Diencephalon (tissue), 1 donor: ENCODE measurements at places on chromosomes 11 and 22. TPM values are rescaled to one million over a fixed set of nuclear protein-coding genes. Genes with fewer than 3 reads are reported as not detected.

The C11orf42 gene
- total RNA-seq, result not detected

The CRYBA4 gene
- not detected for total RNA-seq

The PTGDR2 gene
- 1.8 TPM for total RNA-seq

The ARHGAP8 gene
- 1.4 TPM for total RNA-seq

The ADM2 gene
- total RNA-seq, result not detected

The ANO5 gene
- 35.5 TPM for total RNA-seq

The UPK3A gene
- not detected for total RNA-seq

The OR5A1 gene
- not detected for total RNA-seq

The MPEG1 gene
- 3.0 TPM for total RNA-seq

The SEZ6L gene
- 181 TPM for total RNA-seq

The TCN2 gene
- 22.6 TPM for total RNA-seq

The DCHS1 gene
- 48.4 TPM for total RNA-seq

The GAS2 gene
- 18.0 TPM for total RNA-seq

The PRG2 gene
- 0.46 TPM for total RNA-seq

The CELF1 gene
- total RNA-seq, result 188 TPM

The PRSS23 gene
- 9.0 TPM for total RNA-seq

The RAB36 gene
- 7.4 TPM for total RNA-seq

The TMEM134 gene
- total RNA-seq, result 9.5 TPM

The ACER3 gene
- total RNA-seq, result 25.4 TPM

The SRRD gene
- total RNA-seq, result 17.1 TPM

The MTA2 gene
- total RNA-seq, result 86.3 TPM

The HBG1 gene
- 3.5 TPM for total RNA-seq

The MRGPRX3 gene
- total RNA-seq, result not detected

The EFCAB6 gene
- total RNA-seq, result 12.0 TPM

The BCO2 gene
- total RNA-seq, result 21.0 TPM

The CRYBB2 gene
- total RNA-seq, result not detected

The TSGA10IP gene
- 0.69 TPM for total RNA-seq

The RIMBP3C gene
- 0.69 TPM for total RNA-seq

The KCNJ5 gene
- total RNA-seq, result 4.4 TPM

The CELSR1 gene
- 4.4 TPM for total RNA-seq

The MTFP1 gene
- total RNA-seq, result 3.5 TPM

The OR8G5 gene
- total RNA-seq, result not detected

The IL17REL gene
- total RNA-seq, result 0.69 TPM

The LRFN4 gene
- 37.8 TPM for total RNA-seq

The FAM180B gene
- total RNA-seq, result not detected

The TRIM66 gene
- total RNA-seq, result 7.8 TPM

The BARX2 gene
- 0.23 TPM for total RNA-seq

The RIC3 gene
- 72.9 TPM for total RNA-seq

The BATF2 gene
- not detected for total RNA-seq

The OR8B12 gene
- not detected for total RNA-seq

The SMC1B gene
- total RNA-seq, result not detected

The PHF21B gene
- 8.8 TPM for total RNA-seq

The TSPAN18 gene
- total RNA-seq, result 13.6 TPM

The SEPTIN5 gene
- 178 TPM for total RNA-seq

The CLP1 gene
- 14.3 TPM for total RNA-seq

The MYO7A gene
- total RNA-seq, result 3.5 TPM

The IGSF22 gene
- 0.46 TPM for total RNA-seq

The TMEM225 gene
- not detected for total RNA-seq
